Inflammatory macrophage treated with lipopolysaccharide for 4 hours (primary cell): ENCODE measurements at places on chromosomes 7 and 10.

DNA sequence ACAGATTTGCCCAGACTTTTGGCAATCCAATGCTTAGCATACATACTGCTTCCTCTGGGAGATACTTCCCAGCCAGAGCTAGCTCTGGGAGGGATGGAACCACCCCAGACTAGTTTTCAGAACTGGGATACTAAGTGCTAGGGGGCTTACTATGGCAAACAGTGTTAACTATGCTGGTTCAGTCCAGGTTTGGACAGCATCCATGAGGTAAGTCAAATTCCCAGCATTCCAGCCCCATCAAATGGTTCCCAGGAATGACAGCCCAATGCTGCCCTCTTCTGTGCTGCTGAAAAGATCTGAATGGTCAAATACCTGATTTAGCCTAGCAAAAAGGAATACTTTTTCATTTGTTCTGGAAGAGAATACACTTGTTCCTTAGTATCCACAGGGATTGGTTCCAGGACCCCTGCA is 141.7 kb upstream of the CCDC6 start:
- no peak for DNase-seq

DNA sequence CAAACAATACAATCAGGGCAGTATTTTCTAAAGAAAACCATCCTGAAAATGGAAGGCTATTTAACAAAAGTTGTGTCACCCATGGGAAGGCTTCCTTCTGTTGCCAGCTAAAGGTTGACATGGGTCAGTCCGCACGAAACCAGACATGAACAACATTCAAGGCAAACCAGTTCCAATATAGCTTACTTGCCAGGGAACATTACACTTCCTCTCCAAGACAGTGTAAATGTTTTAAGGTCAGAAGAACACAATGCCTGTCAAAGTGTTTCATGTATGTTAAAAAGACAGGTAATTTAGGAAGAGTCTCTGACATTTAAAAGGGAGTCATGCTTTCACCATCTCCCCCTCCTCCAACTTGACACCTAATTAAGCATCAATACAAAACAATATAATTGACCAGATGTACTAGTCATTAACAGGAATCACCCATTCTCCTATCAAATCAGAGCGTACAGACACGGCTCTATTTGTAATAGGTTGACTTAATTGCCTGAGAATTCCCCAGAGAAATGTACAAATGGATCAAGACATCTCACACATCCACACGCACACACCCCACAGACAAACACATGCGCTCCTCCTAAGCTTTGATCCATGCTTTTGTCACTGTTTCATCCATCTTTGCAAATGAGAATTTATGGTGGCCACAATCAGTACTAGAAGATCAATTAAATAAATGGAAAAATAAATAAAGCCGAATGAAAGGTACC is 69.5 kb downstream of the CACNA2D1 start:
- DNase-seq, result no peak

DNA sequence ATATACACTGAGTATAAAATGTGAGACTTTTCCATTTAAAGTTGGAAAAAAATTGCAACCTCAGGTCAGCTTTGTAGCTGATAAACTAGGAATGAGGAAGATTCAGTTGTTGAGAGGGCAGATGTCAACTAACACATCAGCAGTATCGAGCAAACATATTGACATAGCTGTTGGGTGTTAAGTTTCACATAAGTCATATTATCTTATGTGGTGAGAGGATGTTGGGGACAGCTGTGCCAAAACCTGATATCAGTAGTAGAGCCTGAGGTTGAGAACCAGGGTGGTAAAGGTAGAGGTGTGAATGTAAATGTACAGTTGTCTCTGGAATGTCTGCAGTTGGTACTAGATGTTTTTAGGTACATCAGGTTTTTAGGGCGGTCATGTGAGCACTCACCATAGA is 5.0 kb downstream of the ZRANB1 start:
- DNase-seq, result no peak

DNA sequence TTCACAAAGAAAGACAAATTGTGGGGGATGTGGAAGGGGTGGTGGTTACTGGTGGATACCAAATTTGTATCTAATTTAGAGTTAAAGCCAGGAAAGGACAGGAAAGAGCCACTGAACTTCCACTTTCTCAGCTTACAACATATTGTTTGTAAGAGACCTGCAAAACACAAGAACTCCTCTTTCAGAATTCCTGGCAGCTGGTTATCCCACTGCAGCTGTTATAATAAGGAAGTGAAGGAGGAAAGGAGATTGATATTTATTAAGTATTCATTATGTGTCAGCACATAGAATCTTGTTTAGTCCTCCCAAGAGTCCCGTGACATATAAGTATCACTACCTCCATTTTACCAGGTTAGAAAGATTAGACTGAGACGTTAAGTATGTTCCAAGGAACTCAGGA is 481.7 kb downstream of the PHTF2 start:
- DNase-seq, result no peak

GRCh38 chr7:164882-165660 is 27.3 kb upstream of the FAM20C start:
- DNase-seq, result no peak

- DNase-seq, result no peak
Observed at GRCh38 chr7:80768756-80769155, 130.3 kb downstream of the CD36 start.

GRCh38 chr7:135349746-135350145 is 116.1 kb downstream of the STRA8 start:
- DNase-seq, result no peak

DNA sequence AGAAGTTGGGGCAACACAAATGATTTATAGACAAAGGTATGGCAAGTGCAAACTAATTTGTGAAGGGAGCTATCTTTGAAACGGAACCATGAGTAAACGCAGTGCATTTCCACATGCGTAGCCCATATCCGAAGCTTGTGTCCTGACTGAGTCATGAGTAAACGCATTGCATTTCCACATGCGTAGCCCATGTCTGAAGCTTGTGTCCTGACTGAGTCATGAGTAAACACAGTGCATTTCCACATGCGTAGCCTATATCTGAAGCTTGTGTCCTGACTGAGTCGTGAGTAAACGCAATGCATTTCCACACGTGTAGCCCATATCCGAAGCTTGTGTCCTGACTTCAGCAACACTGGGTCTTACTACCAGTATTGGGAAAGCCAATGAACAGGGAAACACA is 95.0 kb downstream of the CELF2 start:
- DNase-seq, result no peak

DNA sequence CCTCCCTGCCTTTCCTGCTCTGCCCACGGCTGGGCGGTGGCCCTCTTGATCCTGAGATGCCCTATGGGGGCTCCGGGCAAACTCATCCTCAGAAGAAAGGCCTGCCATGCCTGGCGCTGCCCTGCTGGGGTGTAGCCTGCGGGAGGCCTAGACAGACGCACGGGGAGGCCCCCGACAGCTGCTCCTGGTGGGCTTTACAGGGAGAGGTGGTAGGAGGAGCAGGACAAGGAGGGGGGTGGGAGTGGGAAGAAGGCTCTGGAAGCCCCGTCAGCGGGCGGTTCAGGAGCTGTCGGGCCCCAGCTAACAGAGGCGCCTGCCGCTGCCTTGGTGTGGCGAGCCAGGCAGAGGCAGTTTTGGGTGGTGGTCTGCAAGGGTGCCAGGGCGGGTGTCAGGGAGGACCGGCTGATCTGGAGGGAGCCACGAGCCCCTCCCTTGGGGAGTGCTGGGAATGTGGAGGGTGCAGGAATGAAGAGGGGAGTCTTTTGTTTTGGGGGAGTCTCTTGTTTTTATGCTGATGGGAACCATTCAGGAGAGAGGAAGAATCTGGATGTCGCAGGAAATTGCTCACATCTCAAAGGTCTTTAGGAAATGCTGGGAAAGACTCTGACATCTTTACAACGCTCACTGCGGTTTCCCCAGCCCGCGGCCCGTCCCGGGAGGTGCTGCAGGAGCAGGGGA is 63.5 kb downstream of the CFAP46 start:
- no peak for DNase-seq

GRCh38 chr7:24617957-24618616 is 44.8 kb downstream of the PALS2 start:
- no peak for DNase-seq
